AG20443 (cell line): ENCODE measurements at places on chromosomes 2 and 18.

GRCh38 chr2:240435457-240435947 is at the start of gene GPC1:
Gene GPC1, plus strand, starts transcription at chr2:240435663. Its CDS starts 256 bp downstream, at chr2:240435919.
- peak; percentile 97 for DNase-seq

DNA sequence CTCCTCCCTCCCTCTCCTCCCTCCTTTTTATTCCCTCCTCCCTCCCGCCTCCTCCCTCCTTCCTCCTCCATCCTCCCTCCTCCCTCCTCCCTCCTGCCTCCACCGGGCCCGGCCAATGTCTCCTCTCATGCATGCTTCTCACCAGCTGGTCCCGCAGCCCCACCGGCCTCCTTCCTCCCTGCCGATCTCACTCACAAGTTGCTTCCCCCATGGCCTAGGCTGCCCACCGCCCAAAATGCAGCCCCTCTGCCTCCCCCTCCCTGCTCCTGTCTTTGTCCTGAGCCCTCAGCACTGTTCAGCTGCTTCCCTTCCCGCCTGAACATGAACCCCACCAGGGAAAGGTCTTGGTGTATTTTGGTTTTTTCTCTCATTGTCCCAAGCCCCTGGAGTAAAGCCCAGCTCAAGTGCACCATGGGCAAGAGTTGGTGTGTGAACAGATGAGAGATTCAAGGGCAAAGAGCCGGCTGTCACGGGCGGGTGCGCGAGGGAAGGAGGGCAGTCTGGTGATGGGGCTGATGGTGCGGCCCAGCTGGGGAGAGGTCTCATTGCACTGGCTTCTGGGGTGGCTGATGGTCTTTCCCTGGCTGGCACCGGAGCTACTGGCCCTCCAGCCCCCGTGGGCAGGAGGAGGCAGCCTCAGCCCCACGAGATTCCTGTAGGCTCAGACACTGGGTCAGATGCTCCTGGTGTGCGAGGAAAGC is 117.6 kb downstream of the TWIST2 start:
- DNase-seq = no peak

DNA sequence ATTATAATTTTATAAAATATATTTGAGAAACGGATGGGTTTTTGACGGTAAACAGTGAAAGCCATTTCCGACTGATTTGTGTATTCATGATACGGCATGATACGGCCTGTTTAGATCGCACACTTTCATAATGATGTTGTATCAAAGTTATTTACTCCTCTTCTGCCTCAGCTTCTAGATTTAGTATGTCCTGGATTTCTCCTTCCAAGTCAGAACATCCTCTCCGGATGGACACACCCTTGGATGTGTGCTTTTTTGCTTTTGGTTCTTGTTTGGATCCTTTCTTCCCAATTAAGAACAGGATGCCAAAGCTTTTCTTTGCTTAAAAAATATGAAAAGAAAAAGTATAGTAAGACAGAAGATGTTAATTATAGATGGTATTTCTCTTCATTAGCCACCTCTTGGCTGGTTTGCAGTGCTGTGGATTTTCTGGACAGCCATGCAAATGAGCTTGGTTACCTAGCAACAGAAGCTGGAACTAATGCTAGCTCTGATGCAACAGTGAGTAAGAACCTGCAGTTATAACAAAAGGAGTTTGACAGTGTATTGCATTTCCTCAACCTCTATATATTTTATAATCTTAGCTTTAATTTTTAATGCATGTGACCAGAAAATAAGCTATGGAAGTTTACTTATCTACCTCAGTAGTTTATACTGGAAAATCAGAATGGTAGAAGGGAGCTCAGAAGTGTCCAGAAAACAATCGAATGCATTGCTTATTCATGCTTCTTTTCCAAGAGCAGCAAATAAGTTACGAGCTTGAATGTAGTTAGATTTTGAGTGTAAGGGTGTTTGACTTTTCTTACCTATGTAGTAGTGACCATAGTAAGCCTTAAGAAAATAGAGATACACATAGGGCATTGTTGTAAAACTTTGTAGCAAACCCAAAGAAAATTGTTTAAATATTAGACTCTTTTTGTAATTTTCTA is 27.9 kb downstream of the RMND5A start:
- peak; percentile 77 for DNase-seq

GRCh38 chr18:62829936-62830335 is 114.6 kb downstream of the PHLPP1 start:
- DNase-seq = no peak

DNA sequence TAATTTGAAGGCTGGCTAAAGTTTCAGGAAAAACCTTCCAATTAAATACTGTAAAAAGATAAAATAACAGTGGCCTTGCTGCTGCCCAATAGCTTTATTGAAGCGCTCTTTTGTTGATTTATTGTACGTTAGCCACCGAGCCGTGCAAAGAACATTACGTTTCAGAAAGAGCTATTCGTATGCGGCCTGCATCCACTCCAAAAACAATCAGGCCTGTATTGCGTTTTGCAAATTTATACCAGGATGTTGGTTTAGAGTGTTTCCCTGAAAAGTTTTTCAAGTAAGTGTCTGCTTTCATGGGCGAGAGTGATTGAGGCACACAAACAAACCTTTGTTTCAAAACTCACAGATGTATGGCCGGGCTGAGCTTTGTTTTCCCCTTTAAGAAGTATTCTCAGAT is 257.2 kb upstream of the SALL3 start:
- no peak for DNase-seq

DNA sequence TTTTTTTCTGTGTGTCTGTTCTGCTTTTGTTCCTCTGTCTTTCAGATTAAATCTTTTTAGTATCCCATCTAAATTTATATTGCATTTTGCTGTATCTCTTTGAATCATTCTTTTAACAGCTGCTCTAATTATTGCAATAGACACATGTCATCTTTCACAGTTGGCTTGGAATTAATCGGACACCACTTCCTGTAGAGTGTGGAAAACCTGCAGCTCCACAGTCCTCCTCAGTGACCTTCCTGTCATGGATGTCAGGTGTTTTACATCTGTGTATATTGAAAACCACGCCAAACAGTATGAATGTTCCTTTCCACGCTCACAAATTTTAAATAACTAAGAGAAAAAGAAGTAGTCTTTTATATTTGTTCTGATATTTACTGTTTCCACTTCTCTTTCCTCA is 135.3 kb downstream of the PXDN start:
- no peak for DNase-seq

DNA sequence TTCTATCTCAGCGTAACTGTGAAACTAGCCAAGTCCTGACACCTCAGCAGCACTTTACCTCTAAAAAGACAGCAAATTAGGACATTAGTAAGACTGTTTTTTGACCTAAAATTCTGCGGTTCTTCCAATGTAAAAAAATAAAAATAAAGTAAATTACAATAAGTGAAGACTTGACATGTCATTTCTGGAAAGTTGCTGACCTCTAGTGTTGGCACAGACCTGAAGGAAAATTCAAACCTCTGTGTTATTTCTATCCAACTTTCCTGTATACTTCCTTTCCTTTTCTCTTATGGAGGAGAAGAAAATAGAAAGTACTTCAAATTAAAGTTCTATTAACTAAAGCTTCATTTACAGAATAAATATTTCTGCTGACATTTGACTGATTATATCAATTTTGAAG is 110.6 kb downstream of the TMEM182 start:
- no peak for DNase-seq

DNA sequence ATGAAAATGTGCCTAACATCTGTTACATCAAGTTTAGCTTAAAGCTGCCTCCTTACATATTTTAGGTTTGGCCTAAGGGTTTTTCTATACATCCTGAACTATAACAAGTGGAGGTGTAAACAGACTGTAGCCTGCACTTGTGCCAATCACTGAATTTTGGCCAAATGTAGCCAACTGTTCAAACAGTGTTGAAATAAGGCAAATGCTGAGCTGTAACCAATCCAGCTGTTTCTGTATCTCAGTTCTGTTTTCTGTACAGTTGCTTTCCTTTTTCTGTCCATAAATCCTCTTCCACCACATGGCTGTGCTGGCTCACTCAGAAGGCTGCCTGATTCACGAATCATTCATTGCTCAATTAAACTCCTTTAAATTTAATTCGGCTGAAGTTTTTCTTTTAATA is 19.2 kb upstream of the CAPN13 start:
- DNase-seq = no peak
